ENCODE measurements at places on chromosomes 11 and 22.

- no peak for DNase-seq
Measured at GRCh38 chr11:24559315-24559714, 62.5 kb downstream of the LUZP2 start.

DNA sequence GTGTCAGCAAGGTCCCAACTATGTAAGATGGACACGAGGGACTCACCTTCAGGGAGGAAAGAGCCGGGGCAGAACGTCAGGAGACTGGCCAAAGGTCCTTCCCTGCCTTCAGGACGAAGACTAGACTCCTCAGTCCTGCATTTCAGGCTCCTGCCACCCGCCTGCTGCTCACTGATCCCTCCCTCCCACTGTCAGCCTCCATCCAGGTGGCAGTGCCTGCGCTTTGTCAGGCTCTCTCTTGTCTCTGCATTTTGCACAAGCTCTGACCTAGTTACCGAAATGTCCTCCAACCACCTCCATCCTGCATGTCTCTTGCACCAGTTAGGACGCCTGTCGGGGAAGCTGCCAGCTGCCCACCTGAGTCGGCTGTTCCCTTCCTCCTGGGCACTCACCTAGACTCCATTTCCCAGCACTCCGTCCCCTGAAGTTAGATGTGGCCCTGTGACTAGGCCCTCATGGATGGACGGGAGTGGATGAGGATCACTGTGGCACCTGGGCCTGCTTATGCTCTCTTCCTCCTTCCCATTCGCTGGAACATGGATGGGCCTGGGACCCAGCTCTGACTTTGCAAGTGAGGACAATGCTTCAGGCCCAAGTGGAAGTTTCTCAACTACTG is 8.0 kb downstream of the B3GNT6 start:
- DNase-seq: no peak

- DNase-seq: peak; percentile 16
Measured at GRCh38 chr11:10807493-10808234, 1.1 kb downstream of the EIF4G2 start.

DNA sequence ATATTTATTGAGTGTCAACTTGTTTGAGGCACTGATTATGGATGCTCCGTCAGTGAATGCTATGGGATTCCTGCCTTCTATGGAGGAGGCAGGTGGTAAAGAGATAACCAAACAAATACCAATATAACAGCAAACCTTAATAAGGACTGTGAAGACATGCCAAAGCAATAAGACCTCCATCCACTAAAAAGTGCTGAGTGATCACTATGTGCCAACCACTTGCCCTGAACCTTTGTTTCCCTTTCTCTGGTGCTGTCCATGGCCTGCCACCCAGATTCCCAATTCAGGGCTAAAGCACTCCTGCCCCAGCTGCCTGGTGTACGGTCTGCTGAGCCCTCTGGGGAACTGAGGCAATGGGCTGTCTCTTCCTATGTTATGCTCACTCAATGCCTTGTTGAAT is 1074.9 kb downstream of the OPCML start:
- DNase-seq: no peak

- no peak for DNase-seq
Measured at GRCh38 chr22:24006207-24006913, 1.1 kb upstream of the GSTT4 start.

- DNase-seq: no peak
Measured at GRCh38 chr11:114176321-114176720, 116.8 kb downstream of the ZBTB16 start.

DNA sequence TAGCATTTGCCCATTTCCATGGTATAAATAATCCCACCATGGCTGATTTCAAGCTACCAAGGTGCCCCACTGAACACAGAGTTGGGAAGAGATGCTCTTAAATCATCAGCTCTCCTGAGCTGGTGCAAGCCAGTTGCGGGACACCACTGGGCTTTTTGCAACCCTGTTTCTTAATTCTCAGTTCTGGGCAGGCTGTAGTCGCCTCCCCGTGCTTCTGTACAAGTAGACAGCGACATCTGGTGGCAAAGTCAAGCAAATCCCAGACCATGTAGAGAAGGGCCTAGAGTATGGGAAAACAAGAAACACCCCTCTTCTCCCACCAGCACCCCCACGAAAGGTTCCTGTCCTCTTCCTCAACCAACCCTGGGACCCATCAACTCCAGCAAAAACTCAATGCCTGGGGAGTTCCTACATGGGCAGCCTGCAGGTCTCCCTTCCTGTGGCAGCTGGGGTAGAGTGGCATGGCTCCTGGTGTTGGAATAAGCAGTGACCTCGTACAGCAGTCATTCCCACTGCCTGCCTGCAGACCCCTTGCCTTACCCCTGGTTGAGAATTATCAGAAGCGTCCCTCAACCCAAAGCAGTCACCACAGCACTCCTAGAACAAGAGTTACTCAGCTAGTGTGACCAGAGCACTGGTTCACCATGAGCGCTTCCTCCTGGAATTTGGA is 68.4 kb downstream of the IGLL5 start:
- no peak for DNase-seq

DNA sequence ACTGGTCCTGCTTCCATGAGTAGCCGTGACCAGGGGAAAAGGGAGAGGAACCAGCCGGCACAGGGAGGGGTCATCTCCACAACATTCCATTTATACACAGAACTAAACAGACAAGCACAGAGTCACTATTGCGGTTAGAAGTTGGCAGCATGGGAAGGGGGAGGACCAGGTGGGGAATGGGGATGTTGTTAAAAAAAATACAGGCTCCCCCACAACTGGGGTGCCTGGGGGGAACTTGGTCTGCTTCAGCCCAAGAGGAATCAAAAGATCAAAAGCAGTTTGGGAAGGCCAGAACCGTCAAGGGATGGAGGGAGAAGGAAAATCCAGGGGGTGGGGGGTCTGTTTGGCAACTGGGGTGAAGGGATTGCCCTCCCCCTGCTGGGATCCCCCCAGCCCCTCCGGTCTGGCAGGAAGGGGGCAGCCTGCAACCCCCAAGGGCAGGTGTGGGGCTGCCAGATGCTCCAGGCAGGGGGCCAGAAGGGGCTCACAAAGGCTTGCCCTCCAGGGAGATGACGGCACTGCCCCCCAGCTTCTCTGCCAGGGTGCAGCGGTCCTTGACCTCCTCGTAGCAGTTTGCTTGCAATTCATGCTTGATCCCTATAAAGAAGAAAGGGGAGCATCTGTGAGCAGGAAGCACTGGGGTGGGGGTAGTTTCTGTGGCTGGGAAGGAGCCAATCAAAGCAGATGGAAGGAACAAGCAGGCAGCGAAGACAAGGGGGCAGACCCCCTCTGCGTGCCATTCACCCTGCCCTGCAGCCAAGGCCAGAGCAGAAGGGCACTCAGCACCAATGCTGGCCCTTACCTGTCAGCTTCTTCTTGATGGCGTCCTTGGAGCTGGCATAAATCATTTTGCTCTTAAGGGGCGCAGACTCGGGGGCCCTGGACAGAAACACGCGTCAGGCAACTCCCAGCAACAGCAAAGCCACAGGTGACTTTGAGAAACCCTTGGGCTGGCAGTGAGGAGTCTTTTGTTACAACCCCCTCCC is 2.8 kb downstream of the CFL1 start:
- DNase-seq: no peak

- DNase-seq: no peak
Measured at GRCh38 chr11:42077794-42078193, 618.3 kb upstream of the LRRC4C start.

DNA sequence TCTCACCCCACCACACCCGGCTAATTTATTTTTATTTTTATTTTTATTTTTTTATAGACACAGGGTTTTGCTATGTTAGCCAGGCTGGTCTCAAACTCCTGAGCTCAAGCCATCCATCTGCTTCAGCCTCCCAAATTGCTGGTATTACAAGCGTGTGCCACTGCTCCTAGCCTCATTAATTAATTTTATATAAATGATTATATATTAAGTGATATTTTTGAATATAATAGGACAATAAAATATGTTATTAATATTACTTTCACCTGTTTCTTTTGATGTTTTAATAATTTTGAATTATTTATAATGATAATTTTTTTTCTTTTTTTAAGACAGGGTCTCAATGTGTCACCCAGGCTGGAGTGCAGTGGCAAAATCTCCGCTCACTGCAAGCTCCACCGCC is 2.2 kb upstream of the SEC14L4 start:
- DNase-seq: no peak
